ENCODE measurements at places on chromosomes 13 and 19.

DNA sequence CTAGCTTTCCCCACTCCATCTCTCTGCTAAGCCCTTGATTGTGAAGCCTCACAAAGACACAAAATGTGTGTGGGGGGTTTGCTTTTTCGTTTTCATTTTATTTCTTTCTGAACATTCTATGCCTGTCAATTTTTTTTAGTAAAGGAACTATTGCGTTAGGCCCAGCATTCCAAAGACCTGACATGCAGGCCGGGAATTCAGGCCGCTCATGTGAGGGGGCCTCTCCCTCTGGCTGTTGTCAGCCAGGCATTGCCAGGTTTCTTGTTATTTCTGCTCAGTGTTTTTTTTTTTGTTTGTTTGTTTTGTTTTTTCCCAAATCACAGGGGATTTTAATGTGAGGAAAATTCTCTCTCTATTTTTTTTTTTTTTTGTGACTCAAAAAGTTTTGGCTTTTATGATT lies 10.3 kb upstream of the MEDAG start:
- DNase-seq, result no peak

DNA sequence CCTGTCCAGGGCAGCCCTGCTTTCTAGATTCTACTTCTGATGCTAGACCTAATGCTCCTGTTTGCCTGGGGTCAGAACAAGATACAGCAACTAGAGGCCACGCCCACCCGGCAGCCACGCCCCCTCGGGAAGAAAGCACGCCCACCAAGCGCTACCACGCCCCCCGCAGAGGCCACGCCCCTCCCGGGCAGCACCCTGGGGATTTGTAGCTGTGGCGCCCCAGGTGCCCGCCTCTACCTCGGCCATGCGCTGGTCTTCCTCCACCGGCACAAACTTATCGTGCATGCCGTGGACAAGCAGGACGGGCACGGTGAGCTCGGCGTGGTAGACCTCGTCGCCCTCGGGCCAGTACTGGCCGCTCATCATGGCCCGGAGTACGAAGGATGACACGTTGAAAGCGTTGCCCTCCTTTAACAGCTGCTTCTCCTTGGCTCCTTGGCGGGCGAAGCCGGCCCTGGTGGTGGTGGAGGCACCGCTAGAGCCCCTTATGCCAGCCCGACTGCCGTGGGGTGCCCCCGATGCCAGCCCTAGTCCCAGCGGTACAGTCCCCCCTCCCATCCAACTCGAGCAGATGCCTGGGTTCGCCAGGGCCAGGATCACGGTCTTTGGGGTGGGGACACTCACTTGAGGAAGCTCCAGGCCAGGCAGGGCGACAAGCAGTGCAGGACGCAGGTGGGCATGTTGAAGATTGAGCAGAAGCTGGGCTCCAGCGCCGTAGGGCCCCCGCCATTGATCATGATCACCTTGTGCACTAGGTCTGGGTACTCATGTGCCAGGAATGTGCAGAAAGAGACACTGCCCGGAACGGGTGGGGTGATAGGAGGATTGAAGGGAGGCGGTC lies 9.0 kb downstream of the ABHD8 start:
- no peak for DNase-seq

GRCh38 chr19:18100710-18101109 lies 3.1 kb downstream of the MAST3 start:
- no peak for DNase-seq

DNA sequence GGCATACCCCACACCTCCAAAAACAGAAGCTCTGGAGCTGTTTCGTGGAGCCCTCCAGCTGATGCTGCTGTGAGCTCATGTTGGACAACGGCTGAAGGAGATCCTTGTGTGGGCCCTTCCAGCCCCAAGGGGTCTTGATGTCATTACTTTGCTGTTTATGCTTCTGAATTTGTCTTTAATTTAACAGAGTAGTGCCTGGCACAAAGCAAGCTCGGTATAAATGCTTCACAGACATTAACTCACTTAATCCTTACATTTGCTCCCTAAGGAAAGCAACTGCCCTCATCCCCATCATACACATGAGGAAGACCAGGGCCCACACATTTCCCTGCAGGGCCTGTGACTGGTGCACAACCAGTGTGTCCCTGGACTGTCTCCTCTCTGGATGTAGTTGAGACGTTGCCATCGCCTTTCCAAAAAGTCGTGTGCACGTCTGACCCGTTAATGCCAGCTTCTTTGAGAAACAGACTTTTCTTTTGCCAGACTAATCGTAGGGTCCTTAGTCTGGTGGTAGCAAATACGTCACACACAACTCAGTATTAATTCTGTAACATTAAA lies 7.6 kb downstream of the COL4A1 start:
- no peak for DNase-seq

DNA sequence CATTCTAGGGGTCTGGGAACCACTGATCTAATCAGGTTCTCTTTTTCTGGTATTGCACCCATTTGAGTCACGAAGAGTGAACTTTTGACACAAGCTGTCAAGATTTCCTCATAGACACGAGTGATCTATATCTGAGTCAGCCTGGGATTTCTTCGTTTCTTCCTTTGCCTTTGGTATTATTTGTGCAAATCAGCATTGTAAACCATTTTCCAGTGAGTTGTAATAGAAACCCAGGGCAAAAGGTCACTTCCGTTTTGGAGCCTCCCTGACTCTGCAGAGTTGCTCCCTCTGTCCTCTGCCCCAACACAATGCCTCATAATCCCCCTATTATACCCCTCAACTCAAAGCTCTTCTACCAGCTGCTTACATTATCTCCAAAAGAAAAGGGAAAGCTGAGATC lies 615.1 kb downstream of the EFNB2 start:
- DNase-seq, result no peak

- DNase-seq, result no peak
These were observed 19.2 kb upstream of the ASPDH start for GRCh38 chr19:50532952-50533351.

GRCh38 chr19:45340232-45340898 lies at the start of gene KLC3:
Gene KLC3 (plus strand): TSS chr19:45340750. CDS start chr19:45345542, 4,792 bp downstream.
- DNase-seq, result no peak

All from foreskin melanocyte (primary cell).